Stimulated activated CD4-positive, alpha-beta T cell treated with anti-CD3 and anti-CD28 coated beads, Interleukin-12 subunit alpha, Interleukin-12 subunit beta, amount 100 ng/mL, for 4 hours (primary cell): ENCODE measurements at places on chromosomes 2 and 18.

DNA sequence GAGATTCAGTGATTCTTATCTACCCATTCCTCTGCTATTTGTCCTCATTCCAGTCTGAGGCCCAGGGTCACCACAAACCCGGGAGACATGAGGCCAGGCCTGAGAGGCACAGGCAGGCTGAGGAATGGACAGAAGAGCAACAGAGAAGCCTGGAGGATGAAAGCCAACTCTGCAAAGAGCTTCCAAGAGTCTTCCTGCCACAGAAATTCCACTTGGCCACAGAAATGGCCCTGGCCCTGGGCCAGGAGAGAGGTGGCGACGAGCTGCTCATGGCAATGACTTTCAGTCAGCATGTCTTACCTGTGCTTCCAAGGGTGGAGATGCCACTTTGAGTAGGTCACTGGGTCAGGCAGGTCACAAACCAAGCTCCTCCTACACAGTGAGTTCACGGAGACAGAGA is 155.3 kb upstream of the PKDCC start:
- no peak for DNase-seq

GRCh38 chr2:30511122-30512083 is 64.4 kb downstream of the LCLAT1 start:
- no peak for DNase-seq

DNA sequence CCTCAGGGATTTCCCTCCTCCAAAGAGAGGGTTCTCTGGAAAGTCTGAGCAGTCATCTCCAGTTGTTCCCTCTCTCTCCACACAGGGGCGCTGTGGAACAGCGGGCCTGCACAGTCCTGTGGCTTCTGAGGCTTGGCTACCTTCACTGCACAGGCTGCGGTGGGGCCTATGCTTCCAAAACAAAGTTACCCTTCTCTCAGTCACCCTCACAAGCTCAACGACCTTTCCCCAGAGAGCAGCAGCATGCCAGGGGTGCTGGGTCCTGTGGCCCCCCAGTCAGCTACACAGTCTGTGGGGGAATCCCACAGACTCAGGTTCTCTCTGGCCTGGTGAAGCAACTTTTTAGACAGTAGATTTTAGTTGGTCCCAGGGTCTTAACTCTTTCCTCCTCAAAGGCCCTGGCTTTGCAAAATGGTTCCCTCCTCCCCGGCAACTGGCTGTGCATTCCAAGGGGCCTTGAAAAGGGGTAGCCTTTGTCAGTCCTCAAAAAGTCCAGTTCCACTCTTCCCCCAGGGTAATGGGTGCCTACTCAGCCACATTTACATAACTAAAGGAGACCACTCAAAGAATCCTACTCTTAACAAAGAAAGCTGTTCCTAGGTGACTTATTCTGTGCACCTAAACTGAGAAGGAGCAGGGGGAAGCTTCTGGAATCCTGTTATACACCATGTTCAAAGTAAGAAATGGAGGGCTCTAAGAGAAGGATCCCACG is 14.9 kb downstream of the B3GNT7 start:
- DNase-seq: no peak

- no peak for DNase-seq
Measured at GRCh38 chr18:54465502-54465901, 107.8 kb downstream of the C18orf54 start.

- DNase-seq: no peak
Measured at GRCh38 chr2:236674238-236674637, 104.6 kb downstream of the ACKR3 start.

- no peak for DNase-seq
Measured at GRCh38 chr2:48070415-48070814, 164.1 kb upstream of the FBXO11 start.

- no peak for DNase-seq
Measured at GRCh38 chr2:132754867-132755472, 85.0 kb upstream of the LYPD1 start.

- no peak for DNase-seq
Measured at GRCh38 chr2:59461127-59461526, 1092.3 kb downstream of the BCL11A start.
